ENCODE measurements at places on chromosomes 4 and X.
A peak's percentile ranks its signal among the peaks of the same experiment; 100 is the strongest.

DNA sequence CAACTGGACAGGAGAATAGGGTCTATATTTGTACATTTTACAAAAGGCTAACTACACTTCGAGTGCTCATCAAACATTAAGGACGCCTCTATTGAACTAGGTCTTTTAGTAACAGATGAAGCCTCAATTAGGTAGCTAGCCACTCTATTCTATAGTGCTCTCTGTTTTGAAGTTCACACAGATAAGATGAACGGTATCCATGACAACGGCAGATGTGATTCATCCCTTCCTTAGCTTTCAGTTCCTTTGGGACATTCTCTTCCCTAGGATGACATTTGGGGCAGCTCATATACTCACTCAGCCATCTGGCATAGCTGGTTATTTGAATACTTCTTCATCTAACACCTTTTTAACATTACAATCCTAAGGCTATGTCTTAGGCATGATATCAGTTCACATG, 62.4 kb upstream of the WDFY3 start:
- DNase-seq, result no peak

- DNase-seq, result peak; percentile 55
Measured at GRCh38 chrX:15815779-15816437, 25.6 kb downstream of the ZRSR2 start.

- DNase-seq, result no peak
Measured at GRCh38 chr4:15375667-15376066, 52.2 kb upstream of the C1QTNF7 start.

DNA sequence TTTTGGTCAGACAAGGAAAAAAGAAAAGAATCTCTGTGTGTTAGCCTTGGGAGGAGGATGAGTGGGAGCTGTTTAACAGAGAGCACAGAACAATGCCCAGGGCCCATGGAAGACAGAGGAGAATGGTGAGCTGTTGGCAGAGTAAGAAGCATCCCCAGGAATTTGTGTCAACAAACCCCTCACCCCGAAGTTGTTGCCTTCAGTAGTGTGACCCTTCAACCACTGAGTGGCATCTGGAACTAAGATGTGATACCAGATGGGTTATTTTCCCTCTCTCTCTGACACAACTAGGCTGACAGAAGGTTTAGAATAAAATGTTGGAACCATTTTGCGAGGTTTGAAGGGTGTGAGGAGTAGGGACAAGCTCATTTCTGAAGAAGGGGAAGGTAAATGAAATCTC, 25.1 kb downstream of the IGSF1 start:
- no peak for DNase-seq

DNA sequence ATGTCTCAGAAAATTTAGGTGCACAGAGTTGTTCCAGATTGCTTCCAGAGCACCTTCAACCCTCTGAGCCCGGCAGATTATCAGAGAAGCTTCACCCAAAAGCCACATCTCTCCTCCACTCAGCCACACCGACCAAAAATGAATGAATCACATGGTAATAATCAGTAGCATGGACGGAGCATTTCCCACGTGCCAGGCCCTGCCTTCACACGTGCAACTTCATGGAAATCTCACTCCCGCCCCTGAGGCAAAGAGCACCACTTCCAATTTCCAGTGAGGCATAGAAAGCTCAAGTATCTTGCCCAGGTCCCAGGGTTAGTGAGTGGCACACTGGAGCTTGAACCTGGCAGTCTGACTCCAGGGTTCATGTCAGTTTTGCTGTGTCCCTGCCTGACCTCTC, 56.5 kb downstream of the RELL1 start:
- DNase-seq, result no peak

GRCh38 chrX:15204130-15204751, 65.6 kb downstream of the ASB9 start:
- no peak for DNase-seq

GRCh38 chr4:87500092-87500462, 29.1 kb downstream of the SPARCL1 start:
- DNase-seq, result no peak

- DNase-seq, result no peak
Measured at GRCh38 chr4:167210166-167210565, 24.1 kb downstream of the SPOCK3 start.

- no peak for DNase-seq
Measured at GRCh38 chrX:137354851-137355250, 211.1 kb upstream of the ZIC3 start.

GRCh38 chr4:4867375-4868039, 8.0 kb downstream of the MSX1 start:
- peak; percentile 77 for DNase-seq

GRCh38 chrX:11244636-11245035, 48.6 kb upstream of the AMELX start:
- no peak for DNase-seq

- DNase-seq, result no peak
Measured at GRCh38 chr4:140705625-140706275, 50.4 kb downstream of the TBC1D9 start.
